A673 (cell line): ENCODE measurements at places on chromosomes 6 and 20. TPM values are rescaled to one million over a fixed set of nuclear protein-coding genes. Genes with fewer than 3 reads are reported as not detected.

GRCh38 chr6:108438918-108439317 is 121.8 kb upstream of the FOXO3 start:
- DNase-seq, result no peak
- H3K4me1 ChIP-seq, result no peaks in the 10 kb centered on the region
- no peaks in the 10 kb centered on the region for H3K27me3 ChIP-seq
- H3K36me3 ChIP-seq, result no peaks in the 10 kb centered on the region

- H3K27me3 ChIP-seq, result no peaks in the 10 kb centered on the region
- peak; percentile 29 for DNase-seq
- H3K36me3 ChIP-seq, result no peaks in the 10 kb centered on the region
- H3K4me3 ChIP-seq, result no peak overlapping the region
- peak overlapping the region; percentile 60 for H3K27ac ChIP-seq
Measured at GRCh38 chr6:24982231-24982630, 46.5 kb upstream of the RIPOR2 start.

GRCh38 chr20:7710440-7710839 is 229.8 kb downstream of the HAO1 start:
- H3K36me3 ChIP-seq, result no peaks in the 10 kb centered on the region
- H3K4me3 ChIP-seq, result no peak overlapping the region
- no peak overlapping the region for H3K27ac ChIP-seq
- no peak for DNase-seq

DNA sequence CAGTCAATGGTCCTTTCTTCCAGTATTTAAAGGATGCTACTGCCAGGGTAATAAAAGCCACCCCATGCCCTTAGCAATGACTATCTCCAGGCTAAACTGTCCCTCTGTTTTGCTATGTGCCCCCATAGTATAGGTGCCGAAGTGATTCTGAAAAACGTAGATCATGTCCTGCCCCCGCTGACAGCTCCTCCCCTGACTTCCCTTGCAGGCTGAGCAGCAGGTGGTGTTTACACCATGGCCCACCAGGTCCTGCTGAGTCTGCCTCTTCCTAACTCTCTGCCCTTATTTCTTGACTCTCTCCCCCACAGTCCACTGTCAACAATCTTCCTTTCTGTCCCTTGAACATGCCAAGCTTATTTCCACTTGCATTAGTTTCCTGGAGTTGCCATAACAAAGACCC is 352.5 kb upstream of the TSHZ2 start:
- no peaks in the 10 kb centered on the region for H3K36me3 ChIP-seq
- H3K4me3 ChIP-seq, result no peak overlapping the region

- no peak overlapping the region for H3K27ac ChIP-seq
- no peak for DNase-seq
- no peaks in the 10 kb centered on the region for H3K36me3 ChIP-seq
- H3K27me3 ChIP-seq, result no peaks in the 10 kb centered on the region
- H3K4me3 ChIP-seq, result no peak overlapping the region
- no peaks in the 10 kb centered on the region for H3K4me1 ChIP-seq
Measured at GRCh38 chr6:2976060-2976459, 4.7 kb upstream of the SERPINB6 start.

The SLC17A1 gene
- not detected in 2 replicates for total RNA-seq

The LTA gene
- not detected in 2 replicates for total RNA-seq

The LHFPL5 gene
- not detected in 2 replicates for total RNA-seq

- no peak for DNase-seq
- no peaks in the 10 kb centered on the region for H3K27me3 ChIP-seq
- H3K36me3 ChIP-seq, result no peaks in the 10 kb centered on the region
- H3K27ac ChIP-seq, result no peak overlapping the region
Measured at GRCh38 chr6:81944661-81945060, 192.2 kb upstream of the TENT5A start.

The OPN5 gene
- not detected in 2 replicates for total RNA-seq

DNA sequence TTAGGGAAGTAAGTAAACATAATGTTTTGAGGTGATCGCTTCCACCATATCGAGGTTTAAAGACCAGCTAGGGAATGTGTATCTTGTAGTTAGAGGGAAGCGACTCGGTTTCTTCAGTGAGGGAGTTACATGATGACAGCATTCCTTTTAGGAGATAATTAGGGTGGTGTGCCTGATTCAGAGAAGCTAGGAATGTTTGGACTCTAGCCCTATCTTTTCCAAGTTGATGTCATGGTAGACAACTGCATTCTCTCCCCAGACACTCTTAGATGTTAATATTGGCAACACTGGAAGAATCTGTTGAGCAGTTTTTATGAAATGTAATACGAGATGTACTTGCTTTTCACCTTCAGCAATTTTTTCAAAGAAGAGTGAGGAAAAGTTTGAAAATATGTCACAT is 12.9 kb upstream of the HIVEP1 start:
- no peak for DNase-seq
- no peaks in the 10 kb centered on the region for H3K4me1 ChIP-seq
- H3K36me3 ChIP-seq, result no peaks in the 10 kb centered on the region
- no peak overlapping the region for H3K27ac ChIP-seq
